ENCODE measurements at places on chromosomes 1 and 21. TPM values are rescaled to one million over a fixed set of nuclear protein-coding genes. Genes with fewer than 3 reads are reported as not detected.

GRCh38 chr1:164622068-164622845 is 63.3 kb downstream of the PBX1 start:
- no peak overlapping the region for H3K27ac ChIP-seq
- H3K4me1 ChIP-seq: peaks cover 10% of the 10 kb centered on the region
- no peak overlapping the region for H3K4me3 ChIP-seq
- no peaks in the 10 kb centered on the region for H3K27me3 ChIP-seq

GRCh38 chr1:223670458-223671159 is 5.1 kb upstream of the CAPN8 start:
- DNase-seq: peak; percentile 12
- H3K27me3 ChIP-seq: no peaks in the 10 kb centered on the region
- H3K4me3 ChIP-seq: no peak overlapping the region
- H3K4me1 ChIP-seq: no peaks in the 10 kb centered on the region
- no peaks in the 10 kb centered on the region for H3K36me3 ChIP-seq
- no peak overlapping the region for H3K27ac ChIP-seq

DNA sequence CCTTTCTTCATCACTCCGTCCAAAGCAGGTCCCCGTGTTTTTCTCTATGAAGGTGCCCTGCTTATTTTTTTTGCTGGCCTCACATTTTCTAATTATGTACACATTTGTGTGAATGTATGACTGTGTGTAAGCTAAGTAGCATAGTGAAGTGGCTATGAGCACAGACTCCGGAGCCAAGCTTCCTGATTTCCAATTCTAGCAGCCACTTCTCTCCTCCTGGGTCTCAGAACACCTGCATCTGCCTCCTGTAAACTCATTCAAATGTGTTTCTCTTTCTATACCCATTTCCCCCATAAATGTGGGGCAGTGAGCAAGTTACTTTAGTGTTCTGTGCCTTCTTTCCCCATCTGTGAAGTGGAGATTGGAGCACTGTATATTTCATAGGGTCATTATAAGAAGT is 2.1 kb downstream of the SLAMF6 start:
- H3K27ac ChIP-seq: no peak overlapping the region
- H3K36me3 ChIP-seq: no peaks in the 10 kb centered on the region
- H3K4me1 ChIP-seq: no peaks in the 10 kb centered on the region
- DNase-seq: no peak

- no peaks in the 10 kb centered on the region for H3K36me3 ChIP-seq
- no peaks in the 10 kb centered on the region for H3K4me1 ChIP-seq
- no peak overlapping the region for H3K4me3 ChIP-seq
These were observed 96.4 kb downstream of the MIS18A start for GRCh38 chr21:32182449-32182848.

GRCh38 chr1:240705579-240705978 is 93.6 kb upstream of the GREM2 start:
- H3K4me3 ChIP-seq: no peak overlapping the region
- H3K4me1 ChIP-seq: no peaks in the 10 kb centered on the region
- no peaks in the 10 kb centered on the region for H3K36me3 ChIP-seq
- DNase-seq: no peak

- H3K4me1 ChIP-seq: peaks cover 26% of the 10 kb centered on the region
- DNase-seq: no peak
- no peaks in the 10 kb centered on the region for H3K36me3 ChIP-seq
- no peak overlapping the region for H3K4me3 ChIP-seq
These were observed 31.3 kb downstream of the CCN1 start for GRCh38 chr1:85611856-85612255.

- H3K36me3 ChIP-seq: no peaks in the 10 kb centered on the region
- no peak for DNase-seq
- no peak overlapping the region for H3K4me3 ChIP-seq
- H3K27ac ChIP-seq: no peak overlapping the region
- no peaks in the 10 kb centered on the region for H3K27me3 ChIP-seq
These were observed 50.8 kb downstream of the CHD5 start for GRCh38 chr1:6129313-6129712.

DNA sequence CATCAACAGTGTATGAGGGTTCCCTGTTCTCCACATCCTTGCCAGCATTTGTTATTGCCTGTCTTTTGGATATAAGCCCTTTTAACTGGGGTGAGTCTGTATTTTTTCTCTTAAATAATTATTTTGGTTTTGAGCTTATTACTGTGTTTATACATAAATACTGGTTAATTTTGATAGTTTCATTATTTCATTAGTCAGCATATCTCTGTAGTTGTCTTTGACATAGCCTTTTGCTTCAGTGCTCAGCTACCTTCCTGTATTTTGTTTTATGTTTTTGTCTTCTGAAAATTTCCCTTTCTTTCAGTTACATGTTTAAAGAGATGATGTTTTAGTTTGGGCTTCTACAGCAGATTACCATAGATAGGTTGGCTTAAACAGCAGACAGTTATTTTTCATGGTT is 138.1 kb downstream of the XPR1 start:
- no peak for DNase-seq
- H3K4me3 ChIP-seq: no peak overlapping the region
- peaks cover 7% of the 10 kb centered on the region for H3K4me1 ChIP-seq
- no peaks in the 10 kb centered on the region for H3K36me3 ChIP-seq
- no peak overlapping the region for H3K27ac ChIP-seq

- H3K4me1 ChIP-seq: peaks cover 14% of the 10 kb centered on the region
- H3K36me3 ChIP-seq: no peaks in the 10 kb centered on the region
- DNase-seq: no peak
- no peak overlapping the region for H3K27ac ChIP-seq
- no peaks in the 10 kb centered on the region for H3K27me3 ChIP-seq
These were observed 67.6 kb downstream of the TENT5C start for GRCh38 chr1:117673405-117673804.

GRCh38 chr1:38045401-38046332 is 926 bp downstream of the POU3F1 start:
- peaks cover 7% of the 10 kb centered on the region for H3K4me1 ChIP-seq
- peaks cover 66% of the 10 kb centered on the region for H3K27me3 ChIP-seq
- DNase-seq: no peak
- H3K27ac ChIP-seq: no peak overlapping the region
- H3K4me3 ChIP-seq: no peak overlapping the region
- H3K36me3 ChIP-seq: no peaks in the 10 kb centered on the region

- H3K4me3 ChIP-seq: no peak overlapping the region
- peak; percentile 78 for DNase-seq
These were observed 17.2 kb downstream of the HENMT1 start for GRCh38 chr1:108643492-108644335.

DNA sequence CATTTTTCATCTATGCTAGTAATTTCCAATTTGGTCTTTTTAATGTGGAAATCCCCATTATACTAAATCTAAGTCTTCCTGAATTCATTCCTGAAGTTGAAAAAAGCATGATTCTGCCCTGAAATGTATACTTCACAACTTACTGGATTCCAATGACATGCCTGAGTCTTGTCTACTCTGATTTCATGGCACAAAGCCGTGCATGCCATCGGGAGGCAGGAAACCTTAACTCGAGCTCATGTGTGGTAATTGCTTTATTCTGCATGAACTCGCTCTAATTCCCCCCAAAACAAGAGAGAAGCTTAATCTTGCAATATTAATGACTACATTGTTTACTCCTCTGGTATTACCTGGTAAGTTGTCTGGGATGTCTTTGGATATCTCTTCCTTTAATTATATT is 39.6 kb upstream of the PBX1 start:
- H3K27me3 ChIP-seq: no peaks in the 10 kb centered on the region
- H3K27ac ChIP-seq: no peak overlapping the region
- no peaks in the 10 kb centered on the region for H3K4me1 ChIP-seq
- no peak overlapping the region for H3K4me3 ChIP-seq

GRCh38 chr1:199247891-199248290 is 609.1 kb downstream of the PTPRC start:
- H3K4me3 ChIP-seq: no peak overlapping the region
- peak; percentile 11 for DNase-seq
- no peak overlapping the region for H3K27ac ChIP-seq
- H3K27me3 ChIP-seq: no peaks in the 10 kb centered on the region
- H3K36me3 ChIP-seq: no peaks in the 10 kb centered on the region

GRCh38 chr21:38671773-38672172 is 134.0 kb upstream of the ETS2 start:
- DNase-seq: no peak
- no peaks in the 10 kb centered on the region for H3K36me3 ChIP-seq
- H3K27me3 ChIP-seq: peaks cover 33% of the 10 kb centered on the region
- no peak overlapping the region for H3K4me3 ChIP-seq

DNA sequence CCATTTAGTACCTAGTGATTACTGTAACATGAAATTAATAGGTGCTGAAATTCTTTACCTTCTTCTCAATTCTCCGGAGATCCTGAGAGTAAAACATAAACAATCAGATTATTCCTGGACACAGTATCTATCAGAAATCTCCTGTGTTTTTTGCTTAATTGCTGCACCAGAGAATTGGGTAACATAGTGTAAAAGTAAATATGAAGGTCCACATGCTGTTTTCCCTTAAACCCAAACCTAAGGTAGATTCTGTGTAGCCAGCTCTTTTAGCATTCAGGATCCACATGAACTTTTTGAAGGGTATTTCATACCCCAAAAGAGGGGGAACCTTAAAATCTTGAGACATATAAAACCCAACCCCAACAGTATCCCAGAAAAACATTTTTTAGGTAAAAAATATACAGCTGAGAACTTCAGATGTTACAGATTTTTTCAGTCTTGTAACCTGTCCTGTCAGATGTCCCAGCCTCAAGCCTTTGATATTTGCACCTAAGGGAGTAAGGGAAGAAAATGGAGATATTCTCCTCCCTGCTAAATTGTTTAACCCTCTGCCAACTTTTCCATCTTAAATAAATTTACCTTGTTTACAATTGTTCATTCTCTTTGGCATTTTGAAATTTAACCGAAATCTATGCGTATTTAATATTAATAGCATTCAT is 11.2 kb downstream of the ODR4 start:
- no peak for DNase-seq
- H3K4me3 ChIP-seq: no peak overlapping the region
- H3K4me1 ChIP-seq: no peaks in the 10 kb centered on the region
- H3K27me3 ChIP-seq: no peaks in the 10 kb centered on the region
- H3K27ac ChIP-seq: no peak overlapping the region

DNA sequence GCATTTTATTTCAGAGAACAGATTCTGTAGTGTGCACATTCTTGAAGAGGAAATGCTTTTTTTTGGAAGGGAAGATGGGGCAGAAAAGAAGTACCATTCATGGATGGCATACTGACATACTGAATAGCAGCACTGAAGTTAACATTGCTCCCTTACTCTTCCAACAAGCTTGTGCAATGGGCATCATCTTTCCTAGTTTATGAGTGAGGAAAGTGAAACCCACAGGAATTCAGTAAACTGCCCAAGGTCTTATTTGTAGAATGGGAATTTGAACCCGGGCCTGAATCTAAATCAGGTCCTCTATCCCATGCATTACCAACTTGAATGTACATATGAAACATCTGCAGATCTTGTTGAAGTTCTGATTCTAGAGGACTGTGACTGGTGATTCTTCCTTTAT is 215.7 kb upstream of the FGGY start:
- no peak overlapping the region for H3K4me3 ChIP-seq
- no peak overlapping the region for H3K27ac ChIP-seq
- H3K36me3 ChIP-seq: no peaks in the 10 kb centered on the region
- H3K27me3 ChIP-seq: no peaks in the 10 kb centered on the region
- no peak for DNase-seq
- H3K4me1 ChIP-seq: peaks cover 23% of the 10 kb centered on the region

- no peak overlapping the region for H3K4me3 ChIP-seq
- H3K27ac ChIP-seq: peak overlapping the region; percentile 85
- H3K36me3 ChIP-seq: peaks cover 6% of the 10 kb centered on the region
- peak; percentile 58 for DNase-seq
These were observed 2.6 kb downstream of the HDGF start for GRCh38 chr1:156748670-156749418.

- H3K27me3 ChIP-seq: no peaks in the 10 kb centered on the region
- H3K27ac ChIP-seq: no peak overlapping the region
- no peak overlapping the region for H3K4me3 ChIP-seq
These were observed 348.2 kb upstream of the DUSP10 start for GRCh38 chr1:222090103-222090502.

- H3K27ac ChIP-seq: no peak overlapping the region
- no peak for DNase-seq
- no peaks in the 10 kb centered on the region for H3K4me1 ChIP-seq
- no peaks in the 10 kb centered on the region for H3K36me3 ChIP-seq
- no peak overlapping the region for H3K4me3 ChIP-seq
These were observed 360.8 kb downstream of the GPATCH2 start for GRCh38 chr1:217270101-217270500.

DNA sequence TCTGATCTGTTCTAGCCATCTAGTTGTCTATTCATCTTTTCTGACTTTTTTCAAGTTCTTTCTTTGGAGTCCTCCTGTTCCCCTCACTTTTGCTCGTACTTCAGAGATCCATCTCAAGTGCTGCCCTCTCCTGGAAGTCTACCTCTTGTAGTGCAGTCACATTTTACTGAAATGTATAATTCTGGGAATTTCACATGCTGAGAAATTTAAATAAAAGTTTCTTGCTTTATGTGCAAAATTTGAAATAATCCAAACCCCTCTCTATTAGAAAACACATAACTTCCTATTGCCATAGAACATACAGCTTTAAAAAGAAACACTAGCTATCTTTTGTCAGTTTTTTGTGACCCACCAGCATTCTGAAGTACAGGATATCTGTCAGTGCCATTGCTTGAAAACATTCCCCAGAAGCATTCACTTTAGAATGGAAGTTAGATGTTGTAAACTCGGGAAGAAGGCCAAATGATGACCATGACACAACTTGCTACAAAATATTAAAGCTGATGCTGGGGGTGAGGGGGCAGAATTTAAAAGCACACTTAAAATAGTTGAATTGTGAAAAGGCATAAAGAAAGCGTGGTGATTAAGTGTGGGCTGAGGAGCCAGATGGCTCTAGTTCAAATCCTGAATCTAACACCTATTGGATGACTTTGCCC is 22.0 kb downstream of the RLF start:
- H3K36me3 ChIP-seq: no peaks in the 10 kb centered on the region
- no peaks in the 10 kb centered on the region for H3K27me3 ChIP-seq
- no peak overlapping the region for H3K4me3 ChIP-seq
- peaks cover 4% of the 10 kb centered on the region for H3K4me1 ChIP-seq
- H3K27ac ChIP-seq: no peak overlapping the region
- DNase-seq: peak; percentile 54

GRCh38 chr1:180278596-180279395 is 48.7 kb downstream of the LHX4 start:
- no peak overlapping the region for H3K4me3 ChIP-seq
- H3K4me1 ChIP-seq: peaks cover 14% of the 10 kb centered on the region
- H3K27ac ChIP-seq: peak overlapping the region; percentile 19
- DNase-seq: peak; percentile 55
- H3K27me3 ChIP-seq: no peaks in the 10 kb centered on the region
- peaks cover 2% of the 10 kb centered on the region for H3K36me3 ChIP-seq

CYP4Z1 gene
- total RNA-seq: not detected

KAZN gene
- 2.9 TPM for total RNA-seq

NPPB gene
- total RNA-seq: not detected

SLC9C2 gene
- not detected for total RNA-seq

NEK2 gene
- 20.3 TPM for total RNA-seq

PPM1J gene
- 1.7 TPM for total RNA-seq

PTPN22 gene
- total RNA-seq: not detected

OR14K1 gene
- total RNA-seq: not detected

KCNN3 gene
- 0.85 TPM for total RNA-seq

IFI44L gene
- total RNA-seq: 1.5 TPM

RBP7 gene
- total RNA-seq: not detected

Measured in endothelial cell of umbilical vein (primary cell).